Cortex of kidney (tissue), 1 donor: ENCODE measurements at places on chromosomes 6 and 20.

- no peak for DNase-seq
Measured at GRCh38 chr6:113634352-113635163, 222.6 kb upstream of the MARCKS start.

DNA sequence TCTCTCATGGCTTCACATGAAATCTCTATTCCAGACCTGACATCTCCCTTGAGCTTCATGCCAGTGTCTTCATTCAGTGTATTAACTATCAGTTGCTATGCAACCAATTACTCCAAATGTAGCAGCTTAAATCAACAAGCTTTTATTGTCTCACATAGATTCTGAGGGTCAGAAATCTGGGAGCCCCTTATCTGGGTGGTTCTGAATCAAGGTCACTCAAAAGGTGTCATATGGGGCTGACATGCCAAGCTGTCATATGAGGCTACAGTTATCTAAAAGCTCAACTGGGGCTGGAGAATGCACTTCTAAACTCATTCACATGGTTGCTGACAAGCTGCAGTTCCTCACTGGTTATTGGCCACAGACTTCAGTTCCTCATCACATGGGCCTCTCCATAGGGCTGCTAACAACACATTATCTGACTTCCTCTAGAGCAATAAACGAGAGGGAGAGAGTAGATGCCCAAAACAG is 7.3 kb upstream of the CGA start:
- no peak for DNase-seq

- no peak for DNase-seq
Measured at GRCh38 chr6:79888587-79888986, 58.8 kb downstream of the ELOVL4 start.

- no peak for DNase-seq
Measured at GRCh38 chr6:159679091-159680077, 13.7 kb downstream of the SOD2 start.

GRCh38 chr6:46491201-46491627 is at the start of gene RCAN2:
Gene RCAN2 (minus strand): TSS chr6:46491449.
- no peak for DNase-seq

- DNase-seq = no peak
Measured at GRCh38 chr6:138115877-138116660, 8.8 kb upstream of the PERP start.

- no peak for DNase-seq
Measured at GRCh38 chr6:168979254-168979653, 274.4 kb downstream of the THBS2 start.

GRCh38 chr6:74222768-74223333 is 526.8 kb downstream of the CD109 start:
- DNase-seq = no peak

GRCh38 chr20:63125838-63126601 is 89.9 kb downstream of the YTHDF1 start:
- no peak for DNase-seq

DNA sequence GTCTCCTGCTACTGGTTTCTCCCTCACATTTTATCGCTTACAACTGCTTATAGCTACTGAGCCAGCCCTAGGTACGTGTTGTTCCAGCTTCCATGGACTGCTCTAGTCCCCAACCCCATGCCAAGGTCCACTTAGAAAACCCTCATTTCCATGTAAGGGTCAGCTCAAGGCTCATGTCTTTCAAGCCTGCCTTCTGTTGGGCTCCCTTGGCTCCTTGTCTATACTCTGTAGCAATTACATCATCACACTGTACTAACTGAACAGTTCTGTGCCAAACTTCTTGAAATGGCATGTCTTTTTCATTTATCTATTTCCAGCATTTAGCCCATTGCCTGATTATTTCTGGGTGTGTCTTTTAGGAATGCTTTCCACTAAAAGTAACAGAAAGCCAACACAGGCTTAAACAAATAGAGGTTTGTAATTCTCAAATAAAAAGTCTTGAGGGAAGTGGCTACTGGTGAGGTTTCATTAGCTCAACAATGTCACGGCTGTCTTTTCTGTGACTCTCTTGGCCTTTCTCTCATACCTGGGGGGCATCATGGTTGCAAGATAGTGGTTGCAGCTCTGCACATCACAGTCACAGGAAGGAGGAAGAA is 317.6 kb downstream of the TPBG start:
- no peak for DNase-seq

GRCh38 chr6:39755231-39755630 is 30.0 kb upstream of the KIF6 start:
- no peak for DNase-seq

GRCh38 chr6:89925826-89926225 is 31.6 kb downstream of the GJA10 start:
- no peak for DNase-seq

DNA sequence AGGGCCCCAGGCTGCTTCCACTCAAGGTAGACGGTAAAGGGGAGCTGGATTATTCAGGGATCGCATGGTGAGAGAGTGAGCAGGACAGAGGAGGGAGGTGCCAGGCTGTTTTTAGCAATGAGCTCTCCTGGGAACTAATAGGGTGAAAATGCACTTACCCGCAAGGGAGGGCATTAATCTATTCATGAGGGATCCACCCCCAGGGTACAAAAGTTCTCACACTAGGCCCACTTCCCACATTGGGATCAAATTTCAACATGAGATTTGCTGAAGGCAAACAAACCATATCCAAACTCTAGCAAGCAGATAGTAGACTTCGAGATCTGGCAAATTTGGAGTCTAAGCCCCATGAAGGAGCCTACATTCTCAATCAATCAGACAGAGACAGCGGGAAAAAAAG is 408.6 kb downstream of the RNF144B start:
- no peak for DNase-seq

GRCh38 chr20:61662226-61662967 is 403.3 kb downstream of the TAF4 start:
- DNase-seq = no peak

DNA sequence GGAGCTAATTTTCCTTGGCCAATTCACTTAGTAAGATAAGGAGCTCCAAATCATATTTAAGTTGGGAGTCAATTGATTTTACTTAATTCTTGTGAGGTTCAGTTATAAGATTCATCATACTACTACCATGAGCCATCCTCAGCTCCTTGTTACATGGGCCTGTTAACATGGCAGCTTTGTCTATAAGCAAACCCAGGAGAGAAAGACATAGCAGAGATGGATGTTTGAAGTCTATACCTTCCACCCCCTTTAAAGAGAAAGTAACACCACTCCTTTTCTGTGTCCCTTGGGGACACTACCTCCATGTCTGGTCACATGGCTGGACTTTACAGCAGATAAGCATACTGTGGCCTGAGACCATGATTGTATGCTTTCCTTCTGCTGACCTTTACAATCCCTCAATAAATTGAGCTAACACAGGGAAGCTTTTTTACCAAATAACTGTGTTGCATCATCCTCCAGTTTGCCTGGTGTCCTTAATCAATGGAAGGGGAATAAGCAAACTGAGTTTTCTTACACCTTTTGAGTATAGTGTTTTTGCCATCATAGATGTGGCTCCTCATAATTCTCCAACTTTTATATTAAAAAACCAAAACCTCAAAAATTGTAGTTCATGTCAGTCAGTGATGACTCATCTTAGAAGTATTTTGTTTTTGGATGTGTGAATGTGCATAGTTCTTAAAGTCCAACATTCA is 9.8 kb upstream of the ZNFX1 start:
- no peak for DNase-seq

- no peak for DNase-seq
Measured at GRCh38 chr6:16832043-16832567, 70.8 kb upstream of the ATXN1 start.

GRCh38 chr6:145749632-145750031 is 14.3 kb upstream of the EPM2A start:
- no peak for DNase-seq

DNA sequence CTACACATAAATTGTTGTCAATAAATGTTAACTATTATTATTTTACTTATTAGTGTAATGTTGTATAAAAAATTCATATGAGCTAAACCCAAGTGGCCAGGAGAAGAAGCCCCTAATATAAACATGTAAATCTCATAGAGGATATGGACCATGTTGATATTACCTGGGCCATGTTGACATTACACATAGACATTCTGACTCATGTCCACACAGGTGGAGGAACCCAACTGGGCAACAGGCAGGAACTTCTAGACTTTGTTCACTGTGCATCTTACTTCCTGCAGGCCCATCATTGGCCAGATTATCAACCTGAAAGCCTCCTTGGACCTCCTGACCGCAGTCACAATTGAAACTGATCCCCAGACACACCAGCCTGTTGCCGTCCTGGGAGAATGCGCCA is 7.2 kb downstream of the BPIFA2 start:
- DNase-seq = no peak

GRCh38 chr6:131053546-131054240 is 9.4 kb downstream of the EPB41L2 start:
- DNase-seq = no peak

DNA sequence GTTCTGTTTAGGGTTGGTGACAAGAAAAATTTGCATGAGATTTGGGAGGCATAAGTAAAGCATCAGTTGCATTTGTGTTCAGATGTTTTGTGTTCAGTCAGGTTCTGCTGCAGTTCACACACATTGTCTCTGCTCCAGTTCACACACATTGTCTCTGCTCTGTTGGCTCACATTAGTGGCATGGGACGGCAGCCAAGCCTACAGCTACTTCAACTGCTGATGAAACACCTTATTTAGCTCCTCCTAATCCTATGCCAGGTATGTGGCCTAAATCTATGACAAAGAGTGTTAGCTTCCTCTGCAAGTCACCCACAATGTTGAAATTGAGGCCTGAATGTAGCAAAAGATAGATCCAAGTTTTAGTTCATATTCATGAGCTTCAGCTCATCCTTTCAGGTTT is 278.1 kb upstream of the SYNCRIP start:
- no peak for DNase-seq

DNA sequence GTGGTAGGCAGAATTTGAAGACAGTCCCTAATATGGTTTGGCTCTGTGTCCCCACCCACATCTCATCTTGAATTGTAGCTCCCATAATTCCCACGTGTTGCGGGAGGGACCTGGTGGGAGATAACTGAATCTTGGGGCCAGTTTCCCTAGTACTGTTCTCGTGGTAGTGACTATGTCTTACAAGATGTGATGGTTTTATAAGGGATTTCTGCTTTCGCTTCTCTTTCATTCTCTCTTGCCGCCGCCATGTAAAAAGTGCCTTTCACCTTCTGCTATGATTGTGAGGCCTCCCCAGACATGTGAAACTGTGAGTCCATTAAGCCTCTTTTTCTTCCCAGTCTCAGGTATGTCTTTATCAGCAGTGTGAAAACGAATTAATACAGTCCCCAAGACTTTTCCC is 103.4 kb downstream of the PDE10A start:
- no peak for DNase-seq

- DNase-seq = no peak
Measured at GRCh38 chr20:33490023-33490933, at the start of gene CBFA2T2. Gene CBFA2T2 (plus strand): TSS chr20:33490096. CDS start chr20:33490268, 172 bp downstream.

DNA sequence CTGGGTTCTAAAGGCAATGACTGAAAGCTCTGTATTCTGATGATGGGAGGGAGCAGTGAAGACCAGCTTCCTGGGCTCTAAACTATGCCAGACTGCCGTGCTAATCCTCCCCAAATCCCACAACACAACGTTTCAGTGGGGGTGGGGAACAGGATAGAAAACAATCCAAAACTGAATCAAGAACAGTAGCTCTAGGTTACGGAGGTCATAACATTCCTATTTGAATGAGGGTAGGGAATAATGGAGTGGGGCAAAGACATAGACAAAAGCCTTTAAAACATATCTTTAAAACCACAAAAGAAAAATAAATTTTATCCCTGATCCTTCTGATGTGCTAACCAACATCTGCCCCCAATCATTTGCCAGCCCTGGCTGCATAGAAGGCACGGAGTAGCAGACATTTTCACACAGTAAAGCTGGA is 7.8 kb downstream of the USP49 start:
- no peak for DNase-seq

DNA sequence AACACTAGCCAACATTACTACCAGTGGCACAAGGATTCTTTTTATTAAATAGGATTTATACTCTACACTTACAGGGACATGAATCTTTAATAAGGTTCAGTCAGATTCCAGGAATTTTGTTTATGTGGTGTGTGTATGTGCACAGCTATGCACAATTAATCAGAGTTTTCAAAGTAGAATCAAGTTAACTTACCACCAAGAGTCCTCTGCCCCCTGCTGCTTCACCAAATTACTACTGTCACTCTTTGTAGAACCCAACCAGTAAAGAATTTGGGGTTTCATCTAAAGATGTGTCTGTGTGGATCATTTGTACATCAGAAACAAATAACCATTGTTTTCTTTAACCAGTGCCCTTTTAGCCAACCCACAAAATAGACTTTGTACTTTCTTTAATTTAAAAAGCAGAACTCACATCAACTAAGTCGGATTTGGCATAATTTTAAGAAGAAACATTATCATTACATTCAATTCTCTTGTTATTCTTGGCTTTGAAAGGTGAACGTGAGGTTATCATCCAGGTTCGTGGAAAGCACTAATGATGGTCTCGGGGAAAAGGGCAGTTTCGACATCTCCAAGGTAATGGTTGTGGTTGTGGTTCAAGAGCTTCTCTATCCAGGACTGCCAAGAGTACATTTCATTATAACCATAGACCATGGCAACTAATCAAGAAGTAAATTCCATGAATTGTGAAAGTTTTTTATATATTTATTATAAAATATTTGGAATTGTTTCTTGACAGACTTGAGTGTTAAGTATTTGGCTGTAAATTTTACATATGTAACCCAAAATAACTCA is 514.3 kb upstream of the ID4 start:
- DNase-seq = no peak

DNA sequence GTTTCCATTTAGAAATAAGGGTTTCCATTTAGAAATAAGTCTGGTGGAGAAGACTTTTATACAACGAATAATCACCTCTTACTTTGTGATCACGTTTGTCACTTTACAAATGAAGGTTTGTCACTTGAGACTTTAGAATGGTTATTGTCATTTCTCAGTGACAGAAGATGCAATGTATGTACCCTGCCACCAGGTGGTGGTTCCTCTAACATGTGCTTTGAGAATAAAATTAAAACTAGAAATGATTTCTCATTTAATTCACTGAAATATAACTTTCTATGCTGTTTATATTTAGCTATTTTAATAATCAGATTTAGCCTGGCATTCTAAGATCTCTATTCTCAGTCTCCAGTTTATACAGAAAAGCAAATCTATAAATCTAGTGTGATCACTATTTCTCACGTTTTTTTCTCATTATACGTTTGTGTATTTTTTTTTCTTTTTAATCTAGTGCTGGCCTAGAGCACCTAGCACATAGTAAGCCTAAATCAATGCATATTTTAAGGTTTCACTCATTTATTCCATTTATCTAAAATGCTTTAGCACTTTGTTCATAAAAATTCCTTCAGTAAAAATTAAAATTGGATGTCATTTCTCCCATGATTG is 57.4 kb upstream of the TFAP2D start:
- no peak for DNase-seq

DNA sequence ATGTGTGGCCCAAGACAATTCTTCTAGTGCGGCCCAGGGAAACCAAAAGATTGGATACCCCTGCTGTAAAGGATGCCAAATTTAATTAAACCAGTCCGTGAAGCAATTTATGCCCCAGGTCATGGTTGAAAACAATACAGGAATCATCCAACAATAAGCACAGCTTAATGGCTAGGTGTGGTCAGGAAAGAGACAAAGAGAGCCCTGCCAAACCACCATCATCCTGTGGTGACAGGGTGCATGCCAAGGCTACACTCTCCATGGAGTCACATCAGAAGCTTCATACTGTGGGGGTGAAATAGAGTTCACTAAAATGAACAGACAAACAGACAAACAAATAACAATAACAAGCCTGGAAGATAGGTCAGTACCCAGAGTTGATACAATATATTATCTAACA is 62.7 kb downstream of the DZANK1 start:
- no peak for DNase-seq

GRCh38 chr20:63573647-63574131 is 350 bp downstream of the HELZ2 start:
- no peak for DNase-seq

GRCh38 chr6:24568683-24569082 is 73.9 kb downstream of the ALDH5A1 start:
- DNase-seq = no peak
